ENCODE measurements at places on chromosomes 1 and 21.

DNA sequence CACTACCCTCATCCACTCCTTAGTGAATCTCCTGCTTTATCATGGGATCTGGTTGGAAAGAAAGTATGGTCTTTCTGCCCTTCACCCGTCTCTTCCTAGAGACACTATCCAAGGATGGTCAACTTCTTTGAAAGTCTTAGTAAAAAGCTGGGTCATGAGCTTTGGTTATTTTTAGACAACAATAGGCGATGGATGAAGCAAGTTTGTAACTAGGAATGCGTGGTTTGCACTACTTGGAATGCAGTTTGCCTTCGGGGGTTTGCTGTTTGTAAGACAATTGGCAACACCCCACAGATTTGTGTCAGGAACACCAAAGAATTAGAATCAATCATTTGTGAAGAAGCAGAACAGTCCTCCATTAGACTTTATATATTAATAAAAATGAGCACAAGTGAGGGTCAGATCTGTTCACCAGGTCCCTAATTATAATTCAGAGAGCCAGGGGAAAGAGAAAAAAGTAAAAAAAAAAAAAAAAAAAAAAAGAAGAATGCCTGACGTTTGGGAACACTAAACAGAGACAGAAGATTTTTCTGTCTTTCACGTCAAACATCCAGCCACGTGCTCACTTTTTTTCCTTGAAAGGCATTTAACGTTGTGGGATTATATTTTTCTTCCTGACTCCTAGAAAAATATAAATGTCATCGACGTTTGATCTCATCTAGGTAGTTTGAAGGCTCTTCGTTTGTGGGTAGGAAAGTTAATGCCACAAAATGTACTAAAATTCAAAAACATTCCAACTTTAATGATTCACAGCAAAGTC is 60.7 kb upstream of the BTG3 start:
- no peak for DNase-seq

DNA sequence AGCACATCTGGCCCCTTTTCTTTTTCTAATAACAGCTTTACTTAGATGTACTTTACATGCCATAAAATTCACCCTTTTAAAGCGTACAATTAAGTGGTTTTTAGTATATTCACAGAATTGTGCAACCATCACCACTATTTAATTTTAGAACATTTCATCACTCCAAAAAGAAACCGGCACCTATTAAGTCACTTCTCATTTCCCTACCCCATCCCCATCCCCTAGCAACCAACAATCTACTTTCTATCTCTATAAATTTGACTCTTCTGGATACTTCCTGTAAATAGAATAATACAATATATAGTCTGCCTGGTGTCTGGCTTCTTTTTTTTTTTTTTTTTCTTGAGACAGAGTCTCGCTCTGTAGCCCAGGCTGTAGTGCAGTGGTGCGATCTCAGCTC is 59.5 kb upstream of the ENAH start:
- DNase-seq, result no peak

GRCh38 chr21:33712022-33712803 is 69.9 kb downstream of the ITSN1 start:
- no peak for DNase-seq

GRCh38 chr1:184283999-184284398 is 102.8 kb upstream of the C1orf21 start:
- no peak for DNase-seq

- DNase-seq, result no peak
These were observed 24.2 kb downstream of the MAEL start for GRCh38 chr1:167013108-167013929.

DNA sequence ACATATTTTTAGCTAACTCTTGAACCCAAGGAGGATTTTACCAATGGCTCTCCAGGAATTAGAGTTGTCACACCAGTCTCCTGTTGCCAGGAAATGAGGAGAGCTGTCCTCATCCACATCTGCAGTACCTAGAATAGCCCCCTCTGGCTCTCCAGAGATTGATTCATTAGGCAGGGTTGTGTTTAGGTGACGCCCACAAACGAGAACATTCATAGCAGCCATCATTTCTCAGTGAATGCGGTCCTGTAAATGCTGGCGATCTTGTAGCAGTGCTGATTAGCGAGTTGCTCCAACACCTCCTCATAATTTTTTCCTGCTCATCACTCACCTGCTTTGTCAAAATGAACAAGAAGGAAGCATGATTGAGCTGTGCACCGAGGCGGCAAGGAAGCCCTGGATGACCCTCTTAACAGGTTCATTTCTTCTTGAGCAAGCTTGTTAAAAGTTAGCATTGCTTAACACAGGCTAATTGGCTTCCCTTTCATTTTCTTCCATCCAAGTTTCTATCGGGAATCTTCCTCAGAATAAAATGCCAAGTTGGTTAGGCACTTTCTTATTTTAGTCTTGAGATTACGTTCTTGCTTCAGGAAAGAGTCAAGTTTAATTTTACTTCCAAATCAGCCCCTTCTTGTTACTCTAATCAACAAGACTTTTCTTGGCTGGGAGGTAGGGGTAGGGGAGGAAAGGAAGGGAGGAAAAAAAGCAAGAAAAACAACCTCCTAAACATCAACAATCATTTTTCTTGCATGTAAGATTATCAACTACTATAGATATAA is 16.5 kb upstream of the KLHDC8A start:
- DNase-seq, result no peak

GRCh38 chr1:1157426-1157913 is 16.2 kb upstream of the TTLL10 start:
- no peak for DNase-seq

GRCh38 chr1:60678391-60678790 is 404.0 kb upstream of the NFIA start:
- no peak for DNase-seq

- DNase-seq, result no peak
These were observed 12.6 kb downstream of the SCNN1D start for GRCh38 chr1:1292851-1293250.

DNA sequence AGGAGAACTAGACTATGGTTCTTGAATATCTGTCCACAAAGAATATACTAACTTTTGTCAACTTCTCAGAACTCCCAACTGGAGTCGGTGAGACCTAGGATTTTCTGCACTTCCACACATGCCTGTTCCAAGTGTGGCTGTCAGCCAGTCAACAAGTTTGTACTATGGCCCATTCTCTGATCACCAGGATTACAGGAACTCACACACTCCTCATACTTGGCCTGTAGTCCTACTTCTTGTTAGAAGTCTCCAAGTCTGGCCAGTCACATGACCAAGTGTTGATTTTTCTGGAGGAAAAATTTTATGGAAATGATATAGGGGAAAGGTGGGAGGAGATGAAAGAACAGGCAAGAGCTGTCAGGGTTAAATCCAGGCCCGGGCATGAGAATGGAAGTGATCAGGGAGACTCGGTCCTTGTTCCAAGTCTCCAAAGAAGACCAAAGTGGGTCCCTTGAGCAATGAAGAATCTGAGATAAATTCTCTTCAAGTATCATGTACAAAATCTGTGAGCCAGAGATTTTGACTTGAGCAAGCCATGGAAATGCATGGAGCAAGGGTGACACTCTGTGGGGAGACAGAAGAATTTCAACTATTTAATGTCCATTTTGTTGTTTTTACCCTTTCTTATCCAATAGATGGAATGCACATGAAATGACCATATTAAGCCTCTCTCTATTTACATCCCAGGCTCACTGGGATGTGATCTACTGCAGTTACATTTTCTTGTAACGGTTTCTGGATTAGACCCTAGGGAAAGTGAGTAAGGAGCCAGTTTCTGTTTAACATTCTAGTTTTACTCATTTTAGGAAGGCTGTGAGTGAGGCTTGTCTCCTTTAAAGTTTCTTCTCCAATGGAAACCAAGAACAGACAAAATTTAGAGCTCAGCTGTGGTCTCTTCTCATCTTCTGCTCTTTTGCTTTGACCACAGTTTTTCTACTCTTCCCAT is 320.9 kb downstream of the ASTN1 start:
- DNase-seq, result no peak

DNA sequence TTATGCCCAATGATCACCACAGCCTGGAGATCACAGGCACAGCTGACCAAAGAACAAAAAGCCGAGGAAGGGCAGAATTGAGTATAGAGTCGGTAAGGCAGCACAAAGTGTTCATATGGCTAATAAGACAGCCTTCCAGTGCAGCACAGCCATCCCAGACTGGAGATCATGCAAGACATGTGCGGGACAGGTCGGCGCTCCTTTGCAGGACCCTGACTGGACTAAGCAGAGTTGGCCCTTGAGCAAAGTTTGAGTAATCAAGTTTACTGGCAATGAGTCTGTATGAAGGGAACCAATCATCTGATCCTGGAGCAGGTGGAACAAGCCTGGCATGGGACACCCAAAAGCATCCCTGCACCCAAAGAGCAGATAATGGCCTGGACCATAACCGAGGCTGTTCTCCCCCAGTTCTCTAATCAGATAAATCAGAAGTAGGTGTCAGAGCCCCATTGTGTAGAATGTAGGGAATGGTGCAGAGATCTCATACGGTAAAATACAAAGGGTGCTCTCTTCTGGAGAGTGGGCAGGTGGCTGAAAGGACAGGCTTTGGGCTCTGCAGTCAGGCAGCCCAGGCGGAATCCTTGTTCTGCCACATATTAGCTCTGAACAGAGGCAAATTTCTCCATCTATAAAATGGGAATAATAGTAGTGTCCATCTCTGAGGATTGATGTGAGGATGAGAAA is 10.7 kb upstream of the DNASE2B start:
- DNase-seq, result no peak

- DNase-seq, result no peak
These were observed 11.7 kb downstream of the RHOC start for GRCh38 chr1:112695276-112695675.

GRCh38 chr1:225638853-225639252 is 14.1 kb downstream of the ENAH start:
- DNase-seq, result no peak

GRCh38 chr1:244294599-244295224 is 157.0 kb downstream of the ADSS2 start:
- DNase-seq, result no peak

- DNase-seq, result no peak
These were observed 112.9 kb upstream of the ZNF678 start for GRCh38 chr1:227450489-227450888.

GRCh38 chr1:203601716-203602309 is 24.8 kb upstream of the ATP2B4 start:
- DNase-seq, result no peak

DNA sequence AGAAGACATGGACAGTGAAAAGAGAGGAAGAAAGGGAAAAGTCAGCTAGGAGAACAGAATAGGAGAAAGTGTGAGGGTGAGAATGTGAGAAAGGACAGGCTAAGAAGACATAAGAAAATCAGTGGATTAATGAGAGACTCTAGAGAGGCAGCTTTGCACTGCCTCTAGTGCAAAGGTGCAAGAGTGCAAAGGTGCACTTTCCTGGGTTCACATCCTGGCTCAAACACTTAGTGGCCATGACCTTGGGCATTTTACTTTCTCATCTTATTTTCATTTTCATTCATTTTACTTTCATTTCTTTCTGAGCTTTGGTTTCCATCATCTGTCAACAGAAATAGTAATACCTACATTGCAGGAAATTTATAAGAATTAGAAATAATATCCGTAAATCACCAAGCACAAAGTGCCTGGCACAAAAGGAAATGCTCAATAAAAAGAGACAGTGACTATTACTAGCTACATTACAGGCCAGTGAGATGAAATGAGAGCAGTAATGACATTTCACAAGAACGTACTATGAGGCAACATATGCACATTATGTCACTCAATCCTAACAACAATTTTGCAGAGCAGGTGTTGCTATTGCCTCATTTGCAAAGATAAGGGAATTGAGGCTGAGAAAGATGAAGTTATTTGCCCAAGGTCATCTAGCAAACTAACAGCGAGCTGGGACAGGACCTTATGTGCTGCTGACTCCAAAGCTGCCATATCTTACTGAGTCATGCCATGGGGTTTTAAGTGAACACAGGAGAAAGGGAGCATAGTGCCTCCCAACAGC is 107.0 kb upstream of the TLR5 start:
- DNase-seq, result no peak

DNA sequence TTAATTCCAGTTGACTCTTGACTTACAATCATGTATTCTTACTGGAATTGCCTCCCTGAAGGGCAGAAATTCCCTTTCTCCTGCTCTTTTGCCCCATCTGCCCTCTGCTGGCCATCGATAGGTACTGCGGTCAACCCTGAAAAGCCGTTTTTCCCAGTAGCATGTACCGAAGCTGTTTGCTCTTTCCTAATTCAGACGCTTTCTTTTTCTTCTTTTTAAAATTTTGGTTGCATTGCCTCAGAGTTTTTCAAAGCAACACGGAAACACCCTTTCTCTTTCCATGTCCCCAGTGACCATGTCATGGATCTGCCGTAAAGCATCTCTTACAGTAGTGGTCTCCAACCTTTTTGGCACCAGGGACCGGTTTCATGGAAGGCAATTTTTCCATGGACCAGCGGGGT is 164.2 kb upstream of the C1orf21 start:
- no peak for DNase-seq

DNA sequence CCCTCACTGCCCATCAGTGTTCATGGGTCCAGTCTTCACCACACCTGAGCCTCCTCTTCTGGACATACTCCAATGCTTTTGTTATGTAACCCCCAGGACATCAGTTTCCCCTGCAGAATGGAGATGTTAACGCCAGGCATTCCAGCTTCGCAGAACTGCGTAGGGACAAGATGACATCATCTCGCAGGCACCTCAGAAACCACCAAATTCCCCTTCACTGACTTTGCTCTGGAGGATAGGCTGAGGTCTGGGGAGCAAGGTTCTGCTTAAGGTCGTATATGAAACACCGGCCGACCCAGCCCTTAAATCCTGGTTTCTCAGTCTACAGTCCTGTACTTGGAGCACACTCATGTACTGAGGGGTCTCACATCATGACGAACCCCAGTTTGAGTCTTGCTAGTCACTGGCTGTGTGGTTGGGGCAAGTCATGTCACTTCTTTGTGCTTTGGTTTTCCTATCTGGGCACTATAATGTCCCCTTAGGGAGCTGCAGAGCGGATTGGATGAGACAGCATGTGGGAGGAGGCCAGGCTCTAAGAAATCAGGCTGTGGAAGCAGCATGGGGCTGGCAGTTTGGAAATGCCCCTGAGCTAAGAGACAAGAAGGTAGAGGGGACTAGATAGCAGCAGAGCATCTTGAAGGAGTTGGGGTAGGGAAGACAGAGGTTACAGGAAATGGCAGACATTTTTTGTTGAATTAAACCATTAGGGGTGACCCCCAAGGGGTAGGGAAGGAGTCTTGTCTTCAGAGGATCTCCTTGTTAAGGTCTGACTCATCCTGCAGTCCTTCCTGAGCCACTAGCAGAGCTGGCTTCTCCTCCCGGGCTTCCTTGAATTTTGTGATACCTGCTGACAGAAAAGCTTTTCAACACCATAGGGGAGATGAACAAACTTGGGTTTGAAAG is 138.3 kb downstream of the FOXD2 start:
- DNase-seq, result no peak

Measured in NCI-H1930 (cell line).